Right kidney (tissue), 9 donors: ENCODE measurements at places on chromosomes 12 and 14.
A peak's percentile ranks its signal among the peaks of the same experiment; 100 is the strongest.

- DNase-seq, result no peak
These were observed 3.0 kb upstream of the P2RX2 start for GRCh38 chr12:132615579-132616038.

DNA sequence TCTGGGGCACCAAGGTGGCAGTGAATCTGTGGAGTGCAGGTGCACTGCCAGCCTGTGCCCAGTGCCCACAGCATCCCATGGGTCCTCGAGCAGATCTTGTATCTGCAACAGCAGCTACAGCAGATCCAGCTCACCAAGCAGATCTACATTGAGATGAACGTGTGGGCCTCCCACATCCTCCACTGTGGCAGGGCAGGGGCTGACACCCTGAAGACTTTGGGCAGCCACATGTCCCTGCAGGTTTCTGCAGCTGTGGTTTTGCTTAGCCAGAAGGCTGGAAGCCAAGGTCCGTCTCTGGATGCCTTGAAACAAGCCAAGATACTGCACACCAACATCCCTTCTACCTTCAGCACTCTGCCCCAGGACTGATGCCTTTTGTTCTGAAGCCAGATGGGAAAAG, 338.8 kb upstream of the OR4E1 start:
- no peak for DNase-seq

- DNase-seq, result no peak
These were observed 97.8 kb downstream of the SLC6A15 start for GRCh38 chr12:84814664-84815245.

DNA sequence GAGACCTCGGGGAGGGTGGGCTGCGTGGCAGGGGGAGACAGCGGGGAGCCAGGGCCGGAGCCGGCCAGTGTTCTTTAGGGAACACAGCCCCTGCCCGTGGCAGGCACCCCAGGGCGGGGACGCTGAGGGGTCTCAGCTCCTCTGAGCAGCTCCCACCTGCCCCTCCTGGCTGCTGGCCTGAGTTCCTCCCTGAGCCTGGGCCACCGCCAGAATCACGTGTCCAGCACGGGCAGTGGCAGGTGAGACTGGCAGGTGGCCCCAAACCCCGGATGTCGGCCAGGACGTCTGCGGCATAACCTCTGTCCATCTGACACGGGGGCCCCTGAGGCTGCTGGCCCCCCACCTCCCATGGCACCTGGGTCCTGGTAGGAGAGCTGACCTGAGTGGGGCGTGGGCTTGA, 25.1 kb downstream of the NOC4L start:
- DNase-seq, result no peak

DNA sequence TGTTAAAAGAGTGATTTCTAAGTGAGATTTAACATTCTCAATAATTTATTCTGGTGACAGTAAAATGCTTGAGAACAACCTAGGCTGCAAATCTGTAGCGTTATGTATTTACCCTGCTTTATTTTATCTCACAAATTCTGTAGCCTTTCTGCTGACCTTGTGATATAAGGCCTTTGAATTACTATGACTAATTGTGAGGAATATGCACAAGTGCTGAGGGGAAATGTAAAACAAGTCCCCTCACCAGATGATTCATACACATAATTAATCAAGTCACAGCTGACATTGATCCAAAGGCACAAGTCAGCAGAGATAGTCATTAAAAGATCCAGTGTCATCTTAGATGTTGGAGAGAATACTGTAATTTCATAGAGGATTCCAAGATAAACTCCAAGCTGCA, 992.7 kb upstream of the USP15 start:
- no peak for DNase-seq

DNA sequence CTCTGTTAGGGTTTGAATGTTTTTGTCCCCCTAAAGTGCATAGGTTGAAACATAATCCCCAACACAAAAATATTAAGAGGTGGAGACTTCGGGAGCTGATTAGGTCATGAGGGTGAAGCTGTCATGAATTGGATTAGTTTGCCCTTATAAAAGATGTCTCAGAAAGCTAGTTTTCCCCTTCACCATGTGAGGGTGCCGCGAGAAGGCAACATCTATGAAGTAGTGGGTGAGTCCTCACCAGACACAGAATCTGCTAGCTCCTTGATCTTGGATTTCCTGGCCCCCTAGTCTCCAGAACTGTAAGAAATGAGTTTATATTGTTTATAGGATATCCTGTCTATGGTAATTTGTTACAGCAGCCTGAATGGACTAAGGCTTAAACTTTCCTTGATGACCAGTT, 301.5 kb upstream of the ATP2B1 start:
- no peak for DNase-seq

GRCh38 chr14:105087308-105087962, 22.2 kb upstream of the GPR132 start:
- DNase-seq, result peak; percentile 59

- no peak for DNase-seq
These were observed 29.5 kb downstream of the SPPL3 start for GRCh38 chr12:120874547-120875245.

DNA sequence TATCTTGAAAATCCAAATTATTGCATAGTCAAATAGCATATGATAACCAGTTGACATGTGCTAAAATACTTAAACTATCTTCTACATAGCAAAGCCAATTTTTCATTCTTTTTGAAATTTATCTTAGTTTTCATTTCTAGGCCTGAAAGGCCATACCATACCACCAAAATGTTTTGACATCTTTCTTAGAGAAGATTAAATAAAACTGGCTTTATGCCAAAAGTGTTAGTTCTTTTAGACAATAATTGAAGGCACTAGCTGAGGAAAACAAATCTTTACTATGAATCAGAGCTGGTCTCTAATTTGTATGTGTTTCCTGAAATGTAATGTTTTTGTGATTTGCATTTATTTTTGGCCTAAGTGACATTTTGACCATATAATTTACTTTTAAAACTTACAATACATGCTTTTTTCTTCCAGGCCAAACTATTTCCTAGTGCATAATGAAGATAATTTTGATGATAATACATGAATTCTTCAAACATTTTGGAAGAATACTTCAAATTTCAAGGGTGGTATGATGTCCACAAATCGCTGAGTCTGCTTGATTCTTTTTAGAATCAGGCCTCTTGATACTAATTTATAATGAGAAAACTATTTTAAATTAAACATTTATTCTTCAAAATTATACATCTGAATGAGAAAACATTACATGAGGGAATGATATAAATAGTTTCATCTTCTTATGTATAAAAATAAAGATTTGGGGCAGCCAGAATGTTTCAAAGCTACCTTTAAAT, 6.5 kb upstream of the KCNMB4 start:
- DNase-seq, result no peak

DNA sequence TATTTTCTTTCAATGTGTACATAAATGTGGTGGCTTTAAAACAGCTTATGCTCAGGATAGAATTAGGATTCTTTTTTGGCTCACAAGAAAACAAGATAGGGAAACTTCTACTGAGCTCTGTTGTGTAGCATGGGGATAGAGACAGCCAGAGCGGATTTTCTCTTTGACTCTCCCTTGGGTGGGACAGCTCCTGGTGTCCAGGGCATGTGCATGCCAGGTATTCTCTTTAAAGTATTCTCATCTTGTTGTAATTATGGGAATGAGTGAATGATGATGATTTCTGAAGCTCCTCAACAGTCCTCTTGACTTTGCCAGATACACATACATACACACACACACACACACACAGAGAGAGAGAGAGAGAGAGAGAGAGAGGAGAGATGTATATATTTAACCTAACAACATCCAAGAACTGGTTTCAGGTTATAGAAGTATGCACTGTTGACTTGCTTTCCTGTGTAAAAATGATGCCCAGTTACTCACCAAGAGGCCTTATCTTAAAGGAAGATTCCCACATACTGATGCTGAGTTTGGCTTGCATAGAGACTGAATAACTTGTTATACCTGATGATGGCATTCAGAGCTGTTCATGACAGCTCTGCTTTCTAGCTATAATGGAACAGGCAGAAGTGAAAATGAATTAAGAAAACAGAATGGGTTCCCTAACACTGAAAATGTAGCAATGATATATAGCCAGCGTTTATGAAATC, 387.5 kb downstream of the EGLN3 start:
- no peak for DNase-seq

GRCh38 chr12:123094349-123095077, 56.4 kb downstream of the PITPNM2 start:
- DNase-seq, result no peak

GRCh38 chr12:126038434-126038833, 973.2 kb downstream of the AACS start:
- no peak for DNase-seq

DNA sequence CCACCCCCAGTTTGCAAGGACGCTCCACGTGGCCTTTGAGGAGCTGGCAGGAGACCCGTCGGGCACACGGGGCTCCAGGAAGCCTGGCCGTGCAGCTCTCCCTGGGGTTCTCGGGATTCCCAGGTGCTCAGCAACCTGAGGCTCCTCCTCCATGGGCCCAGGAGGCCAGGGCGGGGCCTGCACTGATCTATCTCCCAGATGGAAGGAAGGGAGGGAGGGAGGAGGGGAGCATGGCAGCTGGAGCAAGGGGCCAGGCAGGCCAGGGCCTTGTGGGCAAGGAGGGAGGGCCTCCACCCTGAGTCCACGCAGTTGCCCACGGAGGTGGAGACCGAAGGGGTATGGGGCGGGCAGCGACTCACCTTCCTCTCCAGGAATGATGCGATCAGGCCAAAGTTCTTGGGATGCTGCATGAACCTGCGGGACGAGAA, 127.3 kb downstream of the RFLNA start:
- peak; percentile 36 for DNase-seq

DNA sequence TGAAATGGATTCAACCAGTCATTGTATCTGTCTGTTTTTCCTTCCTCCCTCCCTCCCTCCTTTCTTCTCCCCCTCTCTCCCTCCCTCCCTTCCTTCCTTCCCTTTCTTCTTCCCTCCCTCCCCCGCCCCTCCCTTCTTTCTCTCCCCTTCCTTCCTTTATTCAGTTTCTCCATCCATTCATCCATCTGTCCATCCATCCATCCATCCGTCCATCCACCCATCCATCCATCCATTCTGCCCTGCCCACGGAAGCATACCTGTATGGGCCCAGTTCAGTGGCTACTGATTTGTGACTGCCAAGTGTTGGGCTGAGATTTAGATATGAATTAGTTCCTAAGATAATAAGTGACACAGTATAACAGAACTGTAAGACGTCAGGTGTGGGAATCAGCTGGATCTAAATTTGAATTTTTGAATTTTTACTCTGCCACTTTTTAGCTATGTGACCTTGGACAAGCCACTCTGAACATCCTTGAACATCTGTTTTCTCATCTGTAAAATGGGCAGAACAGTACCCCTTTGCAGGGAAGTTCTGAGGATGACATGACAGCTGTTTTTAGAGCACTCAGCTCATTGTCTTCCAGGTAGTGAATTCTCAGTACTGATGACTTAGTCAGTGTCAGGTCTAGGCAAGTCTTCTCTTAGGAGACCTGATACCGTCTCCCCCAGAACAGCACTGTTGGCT, 42.9 kb downstream of the CFAP251 start:
- DNase-seq, result no peak

GRCh38 chr12:122399592-122400373, 22.7 kb downstream of the CLIP1 start:
- peak; percentile 69 for DNase-seq

DNA sequence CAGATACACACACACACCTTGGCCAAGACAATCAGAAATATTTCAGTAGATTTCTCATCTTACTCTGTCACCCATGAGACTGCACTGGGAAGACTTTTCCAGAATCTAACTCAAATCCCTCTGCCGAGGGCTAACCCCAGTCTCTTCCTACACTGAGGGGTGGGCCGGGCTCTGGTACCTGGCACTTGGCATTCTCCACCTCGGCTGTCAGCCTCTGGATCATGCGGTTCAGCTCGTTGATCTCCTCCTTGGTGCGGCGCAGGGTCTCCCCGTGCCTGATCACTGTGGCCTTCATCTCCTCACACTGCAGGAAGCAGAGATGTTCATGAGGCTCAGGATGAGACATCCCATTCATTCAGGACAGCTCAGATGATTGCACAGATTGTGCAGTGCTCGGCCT, 4.9 kb downstream of the KRT83 start:
- DNase-seq, result no peak

- no peak for DNase-seq
These were observed 2.2 kb downstream of the FRMD6 start for GRCh38 chr14:51653775-51654532.

DNA sequence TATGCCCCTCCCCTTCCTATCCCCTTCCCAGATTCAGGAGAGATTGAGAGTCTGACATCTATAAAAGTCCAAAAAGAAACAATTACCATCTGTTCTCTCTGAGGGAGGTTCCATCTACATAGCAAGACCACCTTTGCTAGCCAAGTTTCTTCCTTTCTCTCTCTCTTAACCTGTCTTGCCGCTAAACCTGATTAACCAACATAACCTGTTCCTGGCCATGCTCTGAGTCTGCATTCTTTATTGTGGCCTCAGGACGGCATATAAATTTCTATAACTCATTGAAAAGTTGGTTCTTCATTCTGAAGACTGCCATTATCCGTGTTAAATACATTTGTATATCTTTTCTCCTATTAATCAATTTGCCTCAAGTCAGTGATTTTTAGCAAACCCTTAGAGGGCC, 594.0 kb downstream of the KCNH5 start:
- no peak for DNase-seq

DNA sequence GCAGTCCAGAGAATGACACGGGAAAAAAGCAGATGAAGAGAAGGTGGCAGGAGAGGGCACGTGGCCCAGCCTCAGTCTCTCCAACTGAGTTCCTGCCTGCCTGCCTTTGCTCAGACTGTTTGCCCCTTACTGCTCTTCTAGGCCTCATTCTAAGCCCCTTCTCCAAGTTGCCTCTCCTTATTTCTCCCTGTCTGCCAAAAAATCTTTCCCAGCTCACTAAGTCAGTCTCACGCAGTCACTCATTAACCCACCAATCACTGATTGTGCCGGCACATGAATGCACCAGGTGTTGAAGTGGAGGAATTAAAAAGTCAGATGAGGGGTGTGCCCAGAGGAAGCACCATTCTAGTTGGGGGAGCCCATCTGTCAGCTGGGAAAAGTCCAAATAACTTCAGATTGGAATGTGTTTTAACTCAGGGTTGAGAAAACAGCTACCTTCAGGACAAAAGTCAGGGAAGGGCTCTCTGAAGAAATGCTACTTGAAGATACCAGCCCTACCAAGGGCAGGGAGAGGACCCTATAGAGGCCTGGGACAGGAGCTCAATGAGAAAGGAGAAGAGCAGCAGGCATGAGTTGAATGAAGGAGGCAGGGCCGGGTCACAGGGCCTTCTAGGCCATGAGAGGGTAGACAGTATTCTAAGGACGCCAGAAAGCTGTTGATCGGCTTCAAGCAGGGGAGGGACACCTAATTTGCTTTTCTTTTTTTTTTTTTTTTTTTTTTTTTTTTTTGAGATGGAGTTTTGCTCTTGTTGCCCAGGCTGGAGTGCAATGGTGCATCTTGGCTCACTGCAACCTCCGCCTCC, 40.9 kb downstream of the DAD1 start:
- DNase-seq, result no peak

- no peak for DNase-seq
These were observed 57.5 kb downstream of the SOS2 start for GRCh38 chr14:50173891-50174290.

- DNase-seq, result no peak
These were observed 9.5 kb downstream of the HSP90AA1 start for GRCh38 chr14:102077382-102077709.
